ENCODE measurements at places on chromosomes 1 and 21.

DNA sequence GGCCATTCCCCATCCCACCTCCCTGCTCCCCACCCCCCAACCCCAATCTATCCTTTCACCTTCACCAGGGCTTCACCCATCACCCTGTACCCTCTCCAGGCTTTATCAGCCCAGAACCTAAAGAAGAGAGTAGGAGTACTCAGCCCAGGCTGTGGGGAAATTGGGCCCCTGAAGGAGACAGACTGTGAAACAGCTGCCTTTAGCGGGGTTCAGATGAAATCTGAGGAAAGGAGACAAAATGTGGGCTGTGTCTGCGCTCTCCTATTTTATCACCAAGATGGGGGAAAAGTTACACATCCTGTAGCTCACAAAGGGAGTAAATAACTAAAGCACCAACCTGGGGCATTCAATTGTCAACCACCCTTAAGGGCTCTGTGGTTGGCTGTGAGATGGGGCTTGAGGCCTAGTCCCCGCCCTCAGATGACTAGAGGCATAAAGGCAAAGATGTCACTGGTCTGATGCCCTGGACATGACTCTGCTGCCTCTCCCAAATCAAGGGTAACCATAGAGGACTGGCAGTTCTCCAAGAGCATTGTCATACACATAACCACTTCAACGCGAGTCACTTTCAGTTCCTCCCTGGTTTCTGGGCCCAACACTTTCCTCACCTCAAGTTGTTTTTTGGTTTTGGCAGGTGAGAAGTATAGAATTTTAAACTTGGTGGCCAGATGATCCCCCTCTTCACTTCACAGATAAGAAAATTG lies 30.0 kb downstream of the SLC27A3 start:
- no peak for DNase-seq

DNA sequence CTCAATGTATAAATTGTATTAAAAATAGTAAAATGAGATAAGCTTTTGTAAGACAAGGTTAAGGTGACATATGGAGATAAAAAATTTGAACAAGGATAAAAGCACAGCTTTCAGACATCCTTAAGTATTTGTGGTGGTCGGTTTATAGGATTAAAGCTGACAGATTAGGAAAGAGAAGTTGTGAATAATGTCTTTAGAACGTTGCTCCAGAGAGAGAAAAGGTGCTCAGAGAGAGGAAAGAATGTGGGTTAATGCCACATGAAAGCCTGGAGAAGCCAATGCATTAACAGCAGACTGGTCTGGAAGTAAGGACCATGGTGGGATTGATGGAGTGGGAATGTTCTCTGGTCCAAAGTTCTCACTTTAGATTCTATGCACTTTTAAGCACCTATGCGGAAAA lies 44.8 kb downstream of the ATP6V1G3 start:
- no peak for DNase-seq

DNA sequence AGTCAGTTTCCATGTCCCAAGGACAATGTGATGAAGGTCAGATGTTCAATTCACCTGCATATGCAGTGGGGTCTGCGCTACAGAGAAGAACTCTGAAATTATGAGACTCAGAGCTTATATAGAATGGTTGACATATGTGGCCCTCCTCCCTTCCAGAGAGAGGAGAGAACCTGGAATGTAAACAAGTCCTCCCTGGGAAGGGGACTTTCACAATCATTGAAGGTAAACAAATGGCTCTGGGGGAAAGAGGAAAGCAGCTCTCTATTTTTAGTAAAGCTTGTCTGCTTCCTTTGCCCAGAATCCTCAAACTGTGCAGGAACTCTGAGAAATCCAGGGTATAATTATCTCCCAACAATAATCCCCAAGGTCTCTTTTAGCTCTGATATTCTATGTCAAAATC lies 9.8 kb downstream of the OVGP1 start:
- no peak for DNase-seq

DNA sequence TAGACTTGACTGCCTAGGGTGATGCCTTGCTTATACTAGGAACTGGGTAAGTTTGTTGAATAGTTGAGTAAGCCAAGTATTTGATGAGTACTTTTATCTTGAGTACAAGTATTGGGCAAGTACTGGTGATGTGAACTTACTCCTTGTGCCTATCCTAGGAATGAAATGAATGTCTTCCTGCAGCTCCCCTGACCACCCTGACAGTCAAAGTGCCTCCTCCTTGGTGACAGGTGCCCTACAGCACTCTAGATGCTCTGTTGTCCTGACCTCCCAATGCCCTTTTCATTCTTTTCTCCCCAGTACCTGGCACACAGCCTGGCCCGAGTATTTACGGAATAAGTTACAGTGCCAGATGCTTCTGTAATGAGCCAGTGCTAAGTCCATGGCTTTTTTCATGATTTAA lies 25.5 kb downstream of the PCSK9 start:
- peak; percentile 88 for DNase-seq

- DNase-seq = no peak
Measured at GRCh38 chr1:193489191-193489590, 302.8 kb upstream of the B3GALT2 start.
